Heart left ventricle (tissue), 16 donors: ENCODE measurements at places on chromosomes 13 and 19. TPM values are rescaled to one million over a fixed set of nuclear protein-coding genes. Genes with fewer than 3 reads are reported as not detected.

- DNase-seq, result no peak
Observed at GRCh38 chr13:96744367-96745331, 249.6 kb downstream of the OXGR1 start.

DNA sequence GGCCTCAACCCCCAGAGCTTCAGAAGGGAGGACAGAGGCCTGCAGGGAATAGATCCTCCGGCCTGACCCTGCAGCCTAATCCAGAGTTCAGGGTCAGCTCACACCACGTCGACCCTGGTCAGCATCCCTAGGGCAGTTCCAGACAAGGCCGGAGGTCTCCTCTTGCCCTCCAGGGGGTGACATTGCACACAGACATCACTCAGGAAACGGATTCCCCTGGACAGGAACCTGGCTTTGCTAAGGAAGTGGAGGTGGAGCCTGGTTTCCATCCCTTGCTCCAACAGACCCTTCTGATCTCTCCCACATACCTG is 969 bp upstream of the CEACAM5 start:
- DNase-seq, result no peak

DNA sequence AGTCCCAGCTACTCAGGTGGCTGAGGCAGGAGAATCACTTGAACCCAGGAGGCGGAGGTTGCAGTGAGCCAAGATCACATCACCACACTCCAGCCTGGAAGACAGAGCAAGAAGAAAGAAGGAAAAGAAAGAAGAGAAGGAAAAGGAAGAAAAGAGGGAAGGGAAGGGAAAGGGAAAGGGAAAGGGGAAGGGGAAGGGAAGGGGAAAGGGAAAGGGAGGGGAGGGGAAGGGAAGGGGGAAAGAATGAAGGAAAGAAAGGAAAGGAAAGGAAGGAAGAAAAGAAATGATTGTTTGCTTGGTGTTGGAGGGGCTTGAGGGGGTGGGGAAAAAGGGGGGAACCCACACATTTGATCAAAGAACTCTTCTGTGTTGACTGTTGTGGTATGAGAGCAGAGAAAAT is 10.0 kb downstream of the PMIS2 start:
- DNase-seq, result no peak

DNA sequence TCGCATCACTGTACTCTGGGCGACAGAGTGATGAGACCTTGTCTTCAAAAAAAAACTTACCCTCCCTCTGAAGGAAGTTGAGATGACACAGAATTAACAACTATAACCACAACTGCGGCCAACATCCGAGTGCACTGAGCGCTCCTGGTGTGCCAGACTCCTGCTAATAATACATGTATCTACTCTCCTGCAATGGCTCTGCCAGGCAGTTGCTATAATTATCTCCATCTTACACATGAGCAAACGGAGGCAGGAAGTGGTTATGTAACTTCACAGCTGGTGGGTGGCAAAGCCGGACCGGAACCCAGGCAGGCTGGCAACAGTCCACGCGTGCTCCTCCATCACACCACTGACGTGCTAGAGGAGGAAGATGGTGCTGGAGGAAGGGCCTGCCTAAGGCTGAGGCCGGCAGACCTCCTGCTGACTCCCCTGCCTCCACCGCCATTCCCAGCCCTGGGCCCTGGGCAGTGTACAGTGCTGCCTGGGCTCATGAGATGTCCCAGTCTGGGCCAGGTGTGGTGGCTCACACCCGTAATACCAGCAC is 12.6 kb downstream of the XRCC1 start:
- DNase-seq, result peak; percentile 90

- no peak for DNase-seq
Observed at GRCh38 chr19:1970003-1970805, 29.2 kb downstream of the CSNK1G2 start.

DNA sequence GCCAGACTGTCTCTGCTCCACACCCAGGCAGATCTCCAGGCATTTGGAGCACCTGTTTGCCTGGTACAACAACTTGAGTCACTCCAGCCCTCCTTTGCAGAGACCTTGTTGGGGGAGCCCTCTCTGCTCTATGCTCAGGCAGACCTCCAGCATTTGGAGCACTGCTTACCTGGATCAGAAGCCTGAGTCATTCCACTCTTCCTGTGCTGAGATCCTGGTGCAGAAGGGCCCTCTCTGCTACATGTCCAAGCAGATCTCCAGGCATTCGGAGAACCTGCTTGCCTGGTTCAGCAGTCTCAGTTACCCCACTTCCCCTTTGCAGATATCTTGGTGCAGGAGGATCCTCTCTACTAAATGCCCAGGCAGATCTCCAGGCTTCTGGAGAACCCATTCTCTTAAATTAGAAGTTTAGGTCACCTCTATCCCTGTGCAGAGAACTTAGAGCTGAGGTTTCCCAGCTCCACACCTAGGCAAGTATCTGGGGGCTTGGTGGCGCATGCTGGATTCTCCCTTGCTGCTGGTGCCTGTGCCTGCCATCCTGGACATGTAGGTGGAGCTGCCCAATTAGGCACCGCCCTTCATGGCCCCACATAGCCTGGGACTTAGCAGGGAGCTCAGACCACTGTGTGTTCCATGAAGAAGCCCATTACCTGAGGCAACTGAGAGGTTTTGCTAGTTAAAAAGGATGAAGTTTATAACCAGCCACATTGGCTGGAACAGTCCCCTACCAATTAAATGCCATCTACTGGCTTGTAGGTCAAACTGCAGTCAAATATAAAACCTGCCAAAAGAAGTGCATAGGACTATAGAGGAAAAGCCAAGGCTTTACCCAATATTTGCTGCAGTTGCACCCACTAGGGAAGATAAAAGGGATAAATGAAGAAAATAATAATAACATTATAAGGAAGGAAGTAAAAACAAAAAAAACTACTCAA is 97.6 kb upstream of the SLITRK6 start:
- no peak for DNase-seq

DNA sequence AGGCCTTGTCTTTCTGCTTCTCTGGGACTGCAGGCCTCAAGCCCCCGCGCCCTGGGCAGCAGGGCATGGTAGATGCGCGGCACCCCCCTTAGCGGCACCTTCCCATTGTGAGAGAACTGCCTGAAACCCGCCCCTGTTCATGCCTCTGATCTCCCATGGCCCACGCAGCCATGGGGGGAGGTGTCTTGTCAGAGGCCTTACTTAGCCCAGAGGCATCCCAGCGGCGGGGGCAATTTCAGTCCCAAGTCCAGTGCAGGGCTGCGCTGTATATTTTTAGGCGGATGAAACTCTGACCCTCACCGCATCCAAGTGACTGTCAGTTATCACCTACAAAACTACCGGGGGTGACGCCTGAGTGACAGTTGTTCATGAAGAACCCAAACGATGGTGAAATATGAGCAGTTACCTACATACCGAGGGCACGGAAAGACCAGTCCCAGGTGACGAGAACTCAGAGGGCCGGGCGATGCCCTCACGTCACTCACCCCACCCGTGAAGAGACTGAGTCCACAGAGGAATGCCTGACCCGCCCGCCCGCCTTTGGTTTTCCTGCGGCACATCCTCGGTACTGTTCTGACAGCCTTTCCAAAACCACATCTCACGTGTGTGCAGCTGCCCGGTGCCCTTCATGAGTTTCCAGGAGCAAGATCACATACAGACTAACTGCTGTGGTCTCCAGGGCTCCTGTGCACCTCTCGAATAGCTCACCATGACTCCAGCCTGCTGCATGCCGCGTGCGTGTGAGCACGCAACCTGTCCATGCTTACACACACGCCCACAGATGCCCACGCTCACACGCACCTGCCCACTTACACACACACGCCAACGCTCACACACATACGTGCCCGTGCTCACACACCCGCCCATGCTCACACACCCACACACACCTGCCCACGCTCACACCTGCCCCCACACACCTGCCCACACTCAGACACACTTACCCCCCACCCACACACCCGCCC is 14.4 kb downstream of the IL17D start:
- no peak for DNase-seq

DNA sequence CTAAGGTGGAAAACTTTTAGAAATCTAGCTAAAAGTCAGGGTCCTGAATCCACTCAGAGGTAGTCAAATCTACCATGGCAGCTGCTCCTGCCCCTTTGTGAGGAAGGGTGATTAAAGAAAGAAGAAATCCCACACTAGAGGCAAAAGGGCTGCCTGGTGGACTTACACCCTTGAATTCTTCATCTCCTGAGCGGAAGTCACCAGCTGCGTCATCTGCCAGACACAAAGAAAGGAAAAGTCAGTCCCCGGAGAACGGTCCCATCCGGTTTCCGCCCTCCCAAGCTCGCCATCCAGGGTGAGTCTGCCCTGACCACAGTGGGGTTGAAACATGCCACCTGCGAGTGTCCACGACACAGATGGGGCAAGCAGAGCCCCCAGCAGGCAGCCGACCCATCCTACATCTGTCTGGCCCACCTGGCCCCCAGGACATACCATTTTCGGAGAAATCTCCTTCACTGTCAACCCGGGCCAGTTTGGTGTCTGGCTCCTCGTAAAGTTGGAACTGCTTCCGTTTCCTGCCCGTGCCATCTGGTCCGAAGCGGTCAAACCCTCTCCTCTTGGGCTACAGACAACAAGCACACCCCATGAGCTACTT is 7.7 kb downstream of the AKAP8 start:
- DNase-seq, result no peak

The LIN37 gene
- total RNA-seq, result 7.8 TPM

The RNF17 gene
- not detected for total RNA-seq

The RFPL4AL1 gene
- total RNA-seq, result not detected

The BABAM1 gene
- 92.4 TPM for total RNA-seq

The UNC13A gene
- total RNA-seq, result 0.05 TPM
